GF-D8 (cell line): ENCODE measurements at places on chromosomes 7 and 10.

DNA sequence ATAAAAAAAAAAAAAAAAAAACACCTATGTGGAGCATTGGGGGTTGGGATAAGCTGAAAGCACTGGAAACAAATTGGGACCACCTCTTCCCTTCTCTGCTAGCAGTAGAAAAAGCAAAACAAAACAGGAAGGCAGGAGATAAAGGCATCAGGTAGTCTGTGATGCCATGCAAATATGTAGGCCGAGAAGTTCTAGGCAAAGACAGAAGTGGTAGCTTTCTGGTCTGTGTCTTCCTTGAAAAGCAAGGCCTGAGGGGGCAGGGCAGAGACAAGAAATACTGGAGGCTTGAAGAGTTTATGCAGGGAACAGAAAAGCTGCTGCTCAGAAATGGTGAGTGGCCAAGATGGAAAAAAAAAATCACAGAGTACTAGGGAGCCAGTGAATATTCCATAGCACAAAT lies 111.1 kb downstream of the ELMO1 start:
- no peak for DNase-seq

- DNase-seq = no peak
Observed at GRCh38 chr10:29119374-29119773, 169.5 kb upstream of the LYZL1 start.

GRCh38 chr7:22666732-22667131 lies 60.3 kb upstream of the IL6 start:
- DNase-seq = no peak

DNA sequence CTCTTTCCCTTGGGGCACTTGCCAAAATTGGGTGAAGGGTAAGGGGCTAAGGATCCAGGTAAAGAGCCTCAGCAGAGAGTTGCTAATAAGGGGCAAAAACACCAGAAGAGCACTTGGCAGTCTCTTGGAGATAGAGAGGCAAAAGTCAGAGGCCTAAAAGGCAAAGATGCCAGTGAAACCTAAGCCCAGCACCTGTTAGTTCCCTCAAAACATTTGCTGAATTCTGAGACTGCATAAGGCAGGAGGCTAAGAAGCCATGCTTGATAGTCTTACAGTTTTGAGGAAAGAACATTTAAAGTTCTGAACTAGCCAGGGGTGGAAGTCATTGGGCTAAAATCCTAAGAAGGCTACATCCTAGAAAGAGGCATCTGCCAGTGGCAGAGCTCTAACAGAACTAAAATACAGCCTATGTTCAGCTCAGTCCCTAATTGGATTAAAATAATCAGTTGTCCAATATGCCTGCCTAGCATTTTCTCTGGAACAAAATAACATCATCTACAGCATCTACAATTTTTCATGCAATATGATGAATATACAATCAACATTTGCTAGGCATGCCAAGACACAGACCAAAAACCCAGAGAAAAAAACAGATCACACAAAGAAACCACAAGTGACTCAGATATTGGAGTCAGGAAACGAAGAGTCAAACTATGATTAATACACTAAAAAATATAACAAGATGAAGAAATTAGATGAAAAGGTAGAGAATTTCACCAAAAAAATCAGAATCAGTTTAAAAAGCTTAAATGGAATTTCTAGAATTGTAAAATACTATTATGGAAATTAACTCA lies 7.7 kb downstream of the HTR7 start:
- DNase-seq = no peak

- no peak for DNase-seq
Observed at GRCh38 chr7:285731-286130, 4.2 kb upstream of the FOXL3 start.

GRCh38 chr10:96053985-96054384 lies 10.6 kb downstream of the CCNJ start:
- DNase-seq = no peak

DNA sequence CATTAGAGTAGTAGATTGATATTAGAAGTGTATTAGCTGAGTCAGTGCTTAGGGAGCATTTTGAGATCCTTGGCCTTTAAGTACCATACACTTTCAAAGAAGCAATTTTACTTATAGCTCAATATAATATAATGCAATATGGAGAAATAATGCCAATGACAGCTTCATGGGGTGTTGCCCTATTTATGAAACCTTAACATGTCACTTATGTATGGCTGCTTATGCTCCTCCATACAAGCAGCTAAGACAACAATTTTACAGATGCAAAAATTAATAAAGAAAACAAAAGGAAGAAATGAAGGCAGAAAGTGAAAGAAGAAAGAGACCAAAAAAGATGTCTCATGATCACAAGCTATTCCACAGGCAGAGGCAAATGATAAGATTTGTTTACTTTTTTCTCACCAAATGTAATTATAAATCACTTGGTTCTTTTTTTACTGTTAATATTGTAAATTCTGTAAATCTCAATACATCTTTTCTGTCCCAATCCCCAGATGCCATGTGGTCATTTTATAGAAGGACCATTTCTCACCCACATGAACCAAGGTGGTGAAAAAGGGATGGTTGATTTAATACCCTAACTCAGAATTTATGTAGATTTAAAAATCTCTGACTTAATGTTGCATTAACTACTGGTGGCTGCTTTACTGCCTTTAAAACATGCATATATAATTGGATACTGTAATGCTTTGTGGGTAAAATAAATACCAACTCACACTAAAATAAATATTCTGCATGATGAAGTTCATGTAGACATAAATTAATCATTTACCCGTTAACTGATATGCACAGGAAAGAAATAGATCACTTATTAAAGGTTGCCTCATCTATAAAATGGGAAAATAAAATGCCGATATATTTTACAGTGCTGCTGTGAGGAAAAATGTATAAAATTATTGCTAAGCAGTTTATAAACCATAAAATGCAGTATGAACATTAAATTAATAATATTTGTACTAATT lies 33.5 kb upstream of the RHOBTB1 start:
- DNase-seq = no peak

DNA sequence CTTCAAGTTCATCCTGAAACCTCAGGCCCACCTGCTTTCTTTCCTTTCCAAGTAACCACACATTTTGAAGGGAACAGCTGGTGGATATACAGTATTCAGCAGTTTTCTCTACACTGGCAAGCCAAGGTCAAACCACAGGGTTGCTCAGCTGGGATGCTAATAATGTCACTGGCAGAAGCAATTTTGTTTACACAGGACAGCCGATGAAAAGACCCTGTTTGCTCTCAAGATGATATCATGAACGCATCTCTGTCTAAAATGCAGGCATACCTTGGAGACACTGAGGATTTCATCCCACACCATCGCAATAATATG lies 186.2 kb downstream of the USP6NL start:
- DNase-seq = no peak

DNA sequence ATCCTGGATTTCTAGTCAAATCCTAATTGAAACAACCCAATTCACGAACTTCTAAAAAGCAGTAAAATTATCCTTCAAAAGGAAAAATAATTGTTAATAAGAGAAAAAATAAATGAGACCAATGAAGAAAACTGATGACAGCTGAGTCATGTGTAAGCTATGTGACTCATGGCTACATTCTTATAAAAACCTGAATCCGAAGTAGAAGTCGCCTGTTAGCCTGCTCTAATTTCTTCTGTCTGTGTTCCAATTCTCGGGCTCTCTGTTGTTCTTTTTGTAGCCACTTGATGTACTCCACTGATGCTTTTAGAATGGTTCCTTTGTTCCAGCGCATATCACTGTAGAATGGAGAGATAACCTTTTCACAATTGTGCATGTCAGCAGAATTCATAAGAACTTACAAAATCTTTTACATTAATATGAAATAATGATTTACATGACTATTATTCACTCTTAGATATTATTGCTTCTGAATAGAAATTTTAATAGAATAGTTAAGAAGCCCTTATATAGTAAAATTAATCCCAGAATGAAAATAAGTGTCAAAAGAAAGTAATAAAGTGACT lies 88.8 kb downstream of the TFEC start:
- DNase-seq = no peak
